ENCODE measurements at places on chromosomes 4 and X.

DNA sequence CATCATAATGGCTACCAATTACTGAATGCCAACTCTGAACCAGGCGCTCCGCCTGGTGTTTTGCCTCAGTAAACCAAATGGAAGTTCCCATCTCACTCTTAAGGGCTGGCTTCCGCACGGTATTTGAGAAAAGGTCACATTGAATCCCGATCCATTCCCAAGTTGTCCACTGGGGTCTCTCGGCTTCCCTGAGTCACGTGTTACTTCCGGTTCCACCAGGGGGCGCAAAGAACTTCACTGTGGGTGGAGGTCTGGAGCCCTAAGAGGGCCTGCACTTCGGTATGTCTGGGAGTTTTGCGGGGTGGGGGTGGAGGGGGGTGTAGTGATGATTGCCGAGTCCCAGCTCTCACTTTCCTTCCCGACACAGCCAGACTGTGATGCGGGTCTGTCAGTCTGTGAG lies 13.4 kb upstream of the NHS start:
- DNase-seq: no peak

GRCh38 chr4:173522160-173522950 lies 7.7 kb downstream of the HAND2 start:
- DNase-seq: no peak

DNA sequence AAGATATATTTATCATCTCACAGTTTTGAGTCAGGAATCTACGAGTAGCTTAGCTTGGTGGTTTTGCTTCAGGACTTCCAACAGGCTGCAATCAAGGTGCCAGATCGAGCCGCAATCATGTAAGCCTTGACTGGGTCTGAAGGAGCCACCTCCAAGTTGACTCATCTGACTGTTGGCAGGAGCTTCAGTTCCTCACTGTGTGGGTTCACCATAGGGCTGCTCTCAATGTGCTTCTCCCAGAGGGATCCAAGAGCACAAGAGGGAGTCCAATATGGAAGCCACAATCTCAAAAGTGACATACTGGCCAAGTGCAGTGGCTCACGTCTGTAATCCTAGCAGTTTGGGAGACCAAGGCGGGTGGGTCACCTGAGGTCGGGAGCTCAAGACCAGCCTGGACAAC lies 26.5 kb downstream of the DCHS2 start:
- DNase-seq: no peak

- DNase-seq: no peak
Measured at GRCh38 chr4:39330353-39330752, 35.8 kb downstream of the RFC1 start.

DNA sequence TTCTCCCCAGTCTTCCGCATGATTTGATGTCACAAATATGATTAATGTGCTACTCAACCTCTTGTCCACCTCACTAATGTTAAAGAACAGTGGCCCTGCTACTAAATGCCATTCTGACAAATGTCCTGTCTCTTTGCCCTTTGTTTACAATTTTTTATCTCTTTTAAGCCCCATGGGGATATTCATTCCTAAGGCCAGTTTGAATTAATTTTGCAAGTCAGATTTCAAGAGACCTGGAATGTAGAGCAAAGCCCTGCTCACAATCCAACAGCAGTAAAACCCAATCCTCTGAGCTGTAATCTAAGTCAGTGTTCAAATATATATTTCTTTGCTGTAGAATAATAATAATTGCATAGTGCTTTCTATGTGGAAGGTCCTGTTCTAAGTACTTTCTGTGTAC lies 81.2 kb downstream of the LDB2 start:
- no peak for DNase-seq

DNA sequence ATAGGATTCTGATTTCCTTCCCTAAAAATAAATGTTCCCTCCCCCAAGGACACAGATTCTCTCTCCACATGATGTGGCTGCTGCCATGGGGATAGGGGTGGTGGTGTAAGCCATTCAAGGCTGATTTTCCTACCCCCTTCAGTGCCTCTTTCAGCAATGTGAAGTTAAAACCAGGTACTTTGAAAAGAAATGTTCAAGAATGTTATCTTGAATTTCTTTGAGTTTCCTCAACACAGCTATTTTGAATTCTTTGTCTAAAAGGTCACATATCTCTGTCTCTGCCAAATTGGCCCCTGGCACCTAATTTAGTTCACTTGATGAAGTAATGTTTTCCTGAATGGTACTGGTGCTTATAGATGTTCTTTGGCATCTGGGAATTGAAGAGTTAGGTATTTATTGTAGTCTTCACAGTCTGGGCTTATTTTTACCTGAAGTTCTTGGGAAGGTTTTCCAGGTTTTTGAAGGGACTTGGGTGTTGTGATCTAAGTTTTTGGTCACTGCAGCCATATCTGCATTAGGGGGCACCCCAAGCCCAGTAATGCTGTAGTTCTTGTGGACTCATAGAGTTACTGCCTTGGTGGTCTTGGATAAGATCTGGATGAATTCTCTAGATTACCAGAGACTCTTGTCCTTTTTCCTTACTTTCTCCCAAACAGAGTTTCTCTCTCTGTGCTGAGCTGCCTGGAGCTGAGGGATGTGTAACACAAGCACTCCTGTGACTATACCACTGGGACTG lies 7.6 kb upstream of the DIPK2B start:
- no peak for DNase-seq

GRCh38 chrX:121160987-121161386 lies 113.6 kb downstream of the GLUD2 start:
- no peak for DNase-seq

DNA sequence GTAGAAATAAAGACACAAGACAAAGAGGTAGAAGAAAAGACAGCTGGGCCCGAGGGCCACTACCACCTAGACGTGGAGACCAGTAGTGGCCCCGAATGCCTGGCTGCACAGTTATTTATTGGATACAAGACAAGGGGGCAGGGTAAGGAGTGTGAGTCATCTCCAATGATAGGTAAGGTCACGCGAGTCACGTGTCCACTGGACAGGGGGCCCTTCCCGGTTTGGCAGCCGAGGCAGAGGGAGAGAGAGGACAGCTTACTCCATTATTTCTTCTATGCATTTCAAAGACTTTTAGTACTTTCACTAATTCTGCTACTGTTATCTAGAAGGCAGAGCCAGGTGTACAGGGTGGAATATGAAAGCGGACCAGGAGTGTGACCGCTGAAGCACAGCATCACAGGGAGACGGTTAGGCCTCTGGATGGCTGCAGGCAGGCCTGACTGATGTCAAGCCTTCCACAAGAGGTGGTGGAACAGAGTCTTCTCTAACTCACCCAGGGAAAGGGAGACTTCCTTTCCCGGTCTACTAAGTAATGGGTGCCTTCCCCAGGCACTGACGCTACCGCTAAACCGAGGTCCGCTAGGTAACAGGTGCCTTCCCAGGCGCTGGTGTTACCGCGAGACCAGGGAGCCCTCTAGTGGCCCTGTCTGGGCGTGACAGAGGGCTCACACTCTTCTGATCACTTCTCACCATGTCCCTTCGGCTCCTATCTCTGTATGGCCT lies 44.9 kb downstream of the ZBTB49 start:
- peak; percentile 63 for DNase-seq

GRCh38 chr4:71267244-71267643 lies 71.6 kb upstream of the SLC4A4 start:
- no peak for DNase-seq

- DNase-seq: no peak
Measured at GRCh38 chrX:31670245-31670644, 598.4 kb upstream of the FTHL17 start.

- DNase-seq: no peak
Measured at GRCh38 chr4:42995343-42995944, 102.9 kb downstream of the GRXCR1 start.

DNA sequence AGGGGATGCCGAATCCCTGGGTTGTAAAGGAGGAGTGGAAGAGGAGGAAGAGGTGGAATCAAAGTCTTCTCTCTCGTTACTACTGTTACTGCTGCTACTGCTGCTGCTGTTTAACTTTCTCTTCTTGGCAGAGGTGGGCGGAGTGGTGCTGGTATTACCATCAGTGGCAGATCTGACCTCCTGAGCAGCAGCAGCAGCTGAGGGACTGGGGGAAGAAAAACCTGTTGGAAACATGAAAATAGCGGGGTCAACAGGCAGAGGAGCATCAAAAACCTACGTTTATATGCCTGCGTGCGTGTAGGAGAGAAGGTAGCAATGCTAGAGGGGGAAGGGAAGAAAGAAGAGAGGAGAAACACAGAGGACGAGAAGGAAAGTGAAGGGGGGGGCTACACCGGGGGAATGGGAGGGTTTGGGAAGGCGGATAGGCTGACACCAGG lies 339 bp downstream of the CUL4B start:
- DNase-seq: peak; percentile 12

- no peak for DNase-seq
Measured at GRCh38 chrX:21962361-21962760, 21.9 kb downstream of the SMS start.

DNA sequence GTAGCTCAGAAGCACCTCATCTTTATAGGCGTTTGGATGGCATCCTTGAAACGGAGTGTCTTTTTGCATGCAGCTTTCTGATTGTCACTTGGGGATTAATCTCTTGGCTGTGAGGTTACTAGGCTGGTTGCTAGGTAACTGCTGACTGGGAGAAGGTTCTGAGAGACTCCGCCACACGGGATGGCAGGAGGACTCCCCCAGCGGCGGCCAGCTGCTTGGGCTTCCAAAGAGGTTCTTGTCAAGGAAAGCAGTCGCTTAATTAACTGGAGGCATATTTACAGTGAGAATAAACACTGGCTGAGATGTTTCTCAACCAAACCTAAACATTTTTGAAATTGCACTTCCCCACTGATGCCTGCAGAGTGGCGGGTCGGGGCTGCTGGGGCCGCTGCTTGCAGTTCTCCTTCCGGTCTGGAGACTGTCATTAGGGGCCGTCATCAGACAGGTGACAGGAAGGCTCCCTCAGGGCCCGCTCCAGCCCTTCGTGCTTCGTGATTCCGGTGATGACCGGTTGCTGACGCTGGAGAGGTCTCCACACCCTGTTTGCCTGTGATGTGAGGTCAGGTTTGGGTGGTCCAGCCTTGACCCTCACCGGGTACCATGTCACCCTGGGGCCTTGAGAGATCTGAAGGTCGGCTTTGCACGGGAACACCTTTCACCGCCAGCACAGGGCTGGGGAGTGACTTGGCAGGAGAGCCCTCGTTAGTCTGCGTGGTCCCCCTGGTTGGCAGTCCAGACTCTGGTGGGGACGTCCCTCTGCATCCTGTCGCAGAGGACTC lies 9.1 kb downstream of the NSG1 start:
- DNase-seq: no peak

DNA sequence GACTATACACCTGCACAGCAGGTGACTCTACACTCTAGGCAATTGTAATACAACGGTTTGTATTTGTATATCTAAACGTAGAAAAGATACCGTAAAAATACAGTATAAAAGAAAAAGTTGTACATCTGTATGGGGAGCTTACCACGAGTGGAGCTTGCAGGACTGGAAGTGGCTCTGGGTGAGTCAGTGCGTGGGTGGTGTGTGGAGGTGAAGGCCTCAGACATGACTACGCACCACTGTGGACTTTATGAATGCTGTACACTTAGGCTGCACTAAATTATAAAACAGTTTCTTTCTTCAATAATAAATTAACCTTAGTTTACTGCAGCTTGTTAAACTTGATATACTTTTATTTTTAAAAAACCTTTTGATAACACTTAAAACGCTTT lies 85.0 kb upstream of the FAT1 start:
- DNase-seq: no peak

DNA sequence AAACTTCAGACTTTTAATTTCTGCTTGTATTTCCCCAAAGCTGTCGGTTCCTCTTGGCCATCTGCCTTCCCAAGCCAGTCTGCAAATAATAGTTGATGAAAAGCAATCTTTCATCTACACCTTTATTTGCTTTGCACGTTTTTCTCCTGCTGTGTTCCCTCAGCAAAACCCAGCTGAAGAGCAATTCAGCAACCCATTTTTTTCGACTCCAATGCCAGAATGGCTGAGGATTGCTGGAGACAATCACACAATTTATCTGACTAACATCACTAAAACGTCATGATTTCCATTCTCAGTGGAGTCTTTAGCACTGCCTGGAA lies 94.3 kb downstream of the GPRIN3 start:
- DNase-seq: no peak

DNA sequence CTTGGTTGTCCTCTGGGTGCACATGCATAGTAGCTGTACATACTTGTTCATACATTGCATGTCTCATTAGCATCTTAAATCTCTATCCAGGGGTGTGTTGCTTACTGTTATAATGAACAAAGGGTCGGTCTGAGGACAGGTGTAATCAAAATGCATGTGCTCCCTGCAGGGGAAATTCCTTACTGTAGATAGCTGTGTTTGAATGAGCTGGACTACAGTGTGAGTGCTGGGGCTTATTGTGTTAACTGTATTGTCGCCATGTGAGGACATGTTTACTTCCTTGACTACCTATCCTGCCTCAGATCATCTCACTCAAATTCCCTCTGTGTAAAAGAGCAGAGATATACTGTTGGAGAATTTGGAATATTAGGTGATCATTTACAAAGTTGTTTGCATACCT lies 98.7 kb downstream of the KLHL34 start:
- DNase-seq: no peak

DNA sequence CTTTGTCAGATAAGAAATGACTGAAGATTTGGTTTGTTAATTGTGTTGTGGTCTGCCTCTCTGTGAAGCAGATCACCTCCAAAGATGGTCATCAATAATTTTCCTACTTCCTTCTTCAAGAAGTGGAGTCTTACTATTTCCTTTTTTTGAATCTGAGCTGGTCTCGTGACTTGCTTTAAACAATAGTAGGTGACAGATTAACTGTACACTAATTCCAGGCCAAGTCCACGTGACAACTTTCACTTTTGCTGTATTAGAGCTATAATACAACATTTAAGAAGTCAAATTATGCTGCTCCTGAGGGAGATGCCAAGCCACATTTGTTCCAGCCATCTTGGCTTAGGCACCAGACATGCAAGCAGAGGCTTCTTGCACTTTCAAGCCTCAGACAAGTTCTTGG lies 393.8 kb upstream of the GRID2 start:
- DNase-seq: no peak

DNA sequence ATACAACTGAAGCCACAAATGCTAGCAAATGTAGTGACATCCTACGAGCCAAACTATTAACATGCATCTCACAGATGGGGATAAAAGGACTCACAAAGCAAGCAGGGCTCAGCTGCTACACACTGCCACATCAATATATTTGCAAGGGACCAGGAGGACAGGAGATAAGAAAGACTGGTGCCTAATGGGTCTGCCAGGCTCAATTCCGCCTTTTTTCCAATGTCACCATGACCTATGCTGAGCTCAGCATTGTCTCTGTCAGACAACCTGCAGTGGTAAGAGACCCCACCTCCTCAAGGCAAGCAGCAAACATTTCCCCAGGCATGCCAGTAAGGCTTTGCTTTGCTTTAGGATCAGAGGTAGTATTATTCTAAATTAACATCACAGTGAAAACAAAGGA lies 435 bp downstream of the DCX start:
- DNase-seq: no peak

- no peak for DNase-seq
Measured at GRCh38 chr4:8272472-8273428, 3.2 kb downstream of the HTRA3 start.

DNA sequence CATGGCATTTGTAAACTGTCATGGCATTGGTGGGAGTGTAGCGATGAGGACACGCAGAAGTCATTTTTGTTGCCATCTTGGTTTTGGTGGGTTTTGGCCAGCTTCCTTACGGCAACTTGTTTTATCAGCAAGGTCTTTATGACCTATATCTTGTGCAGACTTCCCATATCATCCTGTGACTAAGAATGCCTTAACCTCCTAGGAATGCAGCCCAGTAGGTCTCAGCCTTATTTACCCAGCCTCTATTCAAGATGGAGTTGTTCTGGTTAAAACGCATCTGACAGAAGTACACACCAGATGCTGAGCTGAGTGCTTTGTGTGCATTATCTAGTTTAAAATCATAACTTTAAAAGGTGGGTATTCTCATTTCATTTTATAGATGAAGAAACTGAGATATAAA lies 268.8 kb upstream of the GALNT7 start:
- no peak for DNase-seq

Data from central memory CD8-positive, alpha-beta T cell (primary cell).